ENCODE measurements at places on chromosomes 1 and 21. TPM values are rescaled to one million over a fixed set of nuclear protein-coding genes. Genes with fewer than 3 reads are reported as not detected.

The GJA5 gene
- total RNA-seq, result 1.4 TPM

The GUCA2B gene
- total RNA-seq, result not detected

The ZNF683 gene
- not detected for total RNA-seq

- no peak for DNase-seq
Measured at GRCh38 chr1:215076322-215076721, 6.2 kb upstream of the KCNK2 start.

DNA sequence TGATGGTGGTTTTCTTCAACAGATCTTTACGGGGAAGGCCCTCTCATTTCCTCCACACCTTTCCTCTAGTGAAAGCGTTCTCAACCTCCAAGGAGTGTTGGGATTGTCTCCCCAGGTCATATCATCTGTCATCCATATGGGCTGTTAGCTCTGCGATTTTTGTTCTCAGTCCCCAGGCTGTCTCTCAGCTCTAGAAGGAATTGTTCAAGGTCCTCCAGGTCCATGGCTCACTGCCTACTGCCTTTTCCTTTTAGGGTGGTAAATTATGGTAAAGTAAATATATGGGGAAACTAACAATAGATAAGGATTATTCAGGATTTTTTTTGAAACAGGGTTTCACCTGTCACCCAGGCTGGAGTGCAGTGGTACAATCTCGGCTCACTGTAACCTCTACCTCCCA is 37.6 kb downstream of the ELF3 start:
- no peak for DNase-seq

DNA sequence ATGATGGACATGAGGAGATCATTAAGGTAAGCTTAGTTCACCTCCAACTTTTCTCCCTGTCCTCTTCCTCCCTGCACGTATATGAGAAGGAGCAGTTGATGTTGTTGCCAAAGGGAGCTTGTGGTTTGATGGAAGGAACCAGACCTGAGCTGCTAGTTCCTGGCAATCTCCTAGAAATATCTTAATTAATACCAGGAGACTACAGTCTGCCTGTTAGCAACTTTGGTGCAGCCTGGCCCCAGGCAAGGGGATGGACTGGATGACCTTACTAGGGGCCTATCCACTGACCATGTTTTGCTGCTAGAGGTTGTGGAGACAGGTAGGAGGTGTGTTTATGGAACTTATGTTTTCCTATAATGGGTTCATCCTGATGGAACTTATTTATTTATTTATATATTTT is 22.6 kb downstream of the TUFT1 start:
- no peak for DNase-seq

- no peak for DNase-seq
Measured at GRCh38 chr1:226029093-226029496, 30.0 kb upstream of the SDE2 start.

DNA sequence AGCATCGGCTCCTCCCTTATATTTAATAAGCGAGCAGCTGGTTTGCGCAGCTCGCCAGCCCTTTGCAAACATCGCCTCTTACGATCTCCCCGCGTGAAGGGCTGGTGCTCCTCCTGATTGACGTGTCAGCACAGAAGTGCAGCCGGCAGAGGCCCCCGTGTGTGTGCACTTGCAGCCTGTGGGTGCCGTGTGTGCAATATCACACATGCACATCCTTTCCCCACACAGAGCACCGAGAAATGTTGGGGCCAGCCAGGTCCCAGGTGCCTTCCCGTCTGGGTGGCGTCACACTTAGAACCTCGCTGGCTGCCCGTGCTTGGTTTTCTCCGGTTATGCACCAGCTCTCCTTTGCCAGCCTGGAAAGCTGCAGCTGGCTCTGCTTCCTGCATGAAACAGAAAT is 126.6 kb upstream of the AJAP1 start:
- peak; percentile 9 for DNase-seq

The RCSD1 gene
- total RNA-seq, result 6.9 TPM

- peak; percentile 12 for DNase-seq
Measured at GRCh38 chr21:46459356-46460112, 843 bp downstream of the DIP2A start.

GRCh38 chr1:245370175-245370825 is 215.5 kb downstream of the KIF26B start:
- DNase-seq, result no peak

- no peak for DNase-seq
Measured at GRCh38 chr1:173134800-173135199, 72.3 kb downstream of the TNFSF4 start.

The GSTM2 gene
- 9.2 TPM for total RNA-seq

DNA sequence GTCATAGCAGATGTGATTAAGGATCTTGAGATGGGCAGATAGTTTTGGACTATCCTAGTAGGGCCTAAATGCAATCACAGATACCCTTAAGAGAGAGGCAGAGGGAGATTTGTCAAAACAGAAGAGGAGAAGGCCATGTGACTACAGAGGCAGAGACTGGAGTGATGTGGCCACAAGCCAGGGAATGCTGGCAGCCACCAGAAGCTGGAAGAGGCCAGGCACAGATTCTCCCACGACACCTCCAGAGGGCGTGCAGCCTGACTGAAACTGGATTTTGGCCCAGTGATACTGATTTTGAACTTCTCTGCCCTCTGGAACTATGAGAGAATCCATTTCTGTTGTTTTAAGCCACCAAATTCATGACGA is 52.1 kb upstream of the EPS8L3 start:
- no peak for DNase-seq

GRCh38 chr1:112872551-112872962 is 83.4 kb downstream of the SLC16A1 start:
- no peak for DNase-seq

- no peak for DNase-seq
Measured at GRCh38 chr1:207847116-207847515, 63.8 kb downstream of the CD34 start.

The OR2G6 gene
- not detected for total RNA-seq

The AADACL4 gene
- total RNA-seq, result not detected

DNA sequence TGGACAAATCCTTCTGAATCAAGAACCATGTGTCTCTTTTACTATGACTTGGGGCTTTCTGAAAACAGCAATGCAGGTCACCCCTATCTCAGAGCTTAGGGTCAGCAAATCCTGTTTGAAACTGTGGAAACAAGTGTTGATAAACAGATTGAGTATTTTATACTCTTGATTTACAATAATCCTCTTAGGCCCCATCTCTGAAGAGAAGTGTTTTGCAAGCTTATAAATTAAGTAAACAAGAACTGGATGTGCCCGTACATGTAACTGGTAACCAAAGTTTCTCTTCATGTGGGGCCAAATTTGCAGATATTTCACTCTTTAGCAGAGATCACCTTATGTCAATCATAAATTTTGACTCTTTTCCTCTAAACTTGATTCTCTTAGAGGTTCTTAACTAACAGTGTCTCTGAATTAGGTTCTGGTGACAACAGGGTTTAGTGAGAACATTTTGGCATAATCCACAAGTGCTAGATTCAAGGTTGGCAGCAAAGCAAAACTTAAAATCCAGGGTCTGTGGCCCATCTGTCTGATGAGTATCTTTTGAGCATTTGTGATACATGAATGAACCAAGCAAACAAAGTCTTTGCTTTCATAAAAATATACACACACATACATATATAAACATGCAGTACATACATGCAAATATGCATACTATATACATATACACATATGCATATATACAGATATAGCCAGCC is 183.0 kb upstream of the HOOK1 start:
- no peak for DNase-seq

DNA sequence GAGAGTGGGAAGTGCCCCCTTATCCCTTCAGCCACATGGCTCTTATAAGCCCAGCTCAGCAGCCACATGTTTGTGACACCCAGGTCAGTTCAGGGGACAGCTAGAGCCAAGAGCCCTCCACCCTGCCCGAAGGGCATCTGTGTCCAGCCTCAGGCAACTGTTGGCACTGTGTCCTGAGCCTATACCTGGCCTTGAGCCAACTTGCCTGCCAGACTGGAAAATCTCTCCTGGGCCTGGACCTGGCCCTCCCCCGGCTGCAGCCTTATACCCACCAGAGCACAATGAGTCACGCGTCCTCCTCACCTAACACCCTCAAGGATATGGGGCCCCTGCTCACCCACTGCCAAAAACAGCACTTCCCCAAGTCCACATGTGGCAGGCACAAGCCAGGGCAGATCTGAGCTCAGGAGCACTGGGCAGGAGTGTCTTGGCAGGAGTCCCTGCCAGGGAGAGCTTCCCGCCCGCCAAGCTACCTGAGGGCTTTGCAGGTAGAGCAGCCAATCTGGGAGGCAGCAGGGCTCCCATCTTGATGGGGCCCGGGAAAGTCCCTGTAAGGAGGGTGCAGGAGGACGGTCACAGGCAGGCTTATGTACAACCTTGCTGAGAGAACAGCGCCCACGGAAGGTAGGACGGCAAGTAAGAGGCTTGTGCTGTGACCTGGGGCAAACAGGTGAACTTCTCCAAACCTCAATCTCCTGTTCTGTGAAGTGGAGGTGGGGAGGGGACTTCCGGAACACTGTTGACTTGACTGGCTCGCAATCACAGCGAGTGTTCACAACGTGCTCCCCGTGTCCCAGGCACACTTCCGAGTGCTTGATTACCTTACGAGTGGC is 19.8 kb upstream of the HSPG2 start:
- no peak for DNase-seq

- DNase-seq, result no peak
Measured at GRCh38 chr1:47181955-47182675, 7.7 kb downstream of the PDZK1IP1 start.

The LRRC38 gene
- not detected for total RNA-seq

DNA sequence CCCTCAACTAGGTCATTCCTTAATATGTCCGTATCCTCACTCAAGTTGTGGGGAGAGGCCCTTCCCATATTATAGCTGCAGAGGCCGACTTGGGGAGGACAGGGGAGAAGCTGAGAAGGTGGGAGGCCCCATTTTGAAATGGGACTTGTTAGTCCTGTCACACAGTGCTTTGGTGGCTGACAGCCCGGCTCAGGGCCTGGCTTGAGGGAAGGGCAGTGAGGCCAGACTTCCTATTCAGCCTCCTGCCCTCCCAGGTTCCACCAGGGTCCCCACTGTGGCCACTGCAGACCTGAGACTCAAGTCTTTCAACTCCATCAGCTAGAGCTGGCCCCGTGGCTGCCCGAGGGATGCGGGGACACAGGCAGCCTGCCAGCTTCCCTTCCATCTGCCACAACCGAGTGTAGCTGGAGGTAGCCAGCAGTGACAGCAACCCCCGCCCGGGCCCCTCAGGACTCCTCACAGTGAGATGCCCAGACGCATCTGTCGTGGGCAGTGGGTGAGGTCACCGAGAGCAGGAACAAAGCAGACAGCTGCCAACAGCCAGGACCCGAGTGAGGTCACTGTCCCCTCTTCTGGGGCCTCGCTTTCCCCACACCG is 36.9 kb downstream of the SIM2 start:
- no peak for DNase-seq

DNA sequence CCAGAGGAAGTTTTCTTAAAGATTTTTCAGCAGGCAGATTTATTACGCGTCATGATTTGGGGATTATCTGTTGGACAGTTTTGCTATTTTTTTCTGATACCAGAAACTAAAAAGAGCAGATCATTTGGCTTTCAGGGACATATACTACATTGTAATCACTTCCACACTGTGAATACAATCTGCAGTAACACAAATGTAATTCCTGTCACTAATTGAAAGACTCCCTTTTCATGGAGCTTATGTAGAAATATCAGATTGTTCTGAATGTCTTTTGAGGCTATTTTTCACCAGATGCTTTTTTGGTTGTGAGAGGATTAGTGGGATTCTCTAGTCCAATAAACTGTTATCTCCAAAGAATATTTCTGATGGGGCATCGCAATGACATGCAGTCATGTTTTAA is 464.2 kb downstream of the DISC1 start:
- no peak for DNase-seq

The CD34 gene
- 1.6 TPM for total RNA-seq

DNA sequence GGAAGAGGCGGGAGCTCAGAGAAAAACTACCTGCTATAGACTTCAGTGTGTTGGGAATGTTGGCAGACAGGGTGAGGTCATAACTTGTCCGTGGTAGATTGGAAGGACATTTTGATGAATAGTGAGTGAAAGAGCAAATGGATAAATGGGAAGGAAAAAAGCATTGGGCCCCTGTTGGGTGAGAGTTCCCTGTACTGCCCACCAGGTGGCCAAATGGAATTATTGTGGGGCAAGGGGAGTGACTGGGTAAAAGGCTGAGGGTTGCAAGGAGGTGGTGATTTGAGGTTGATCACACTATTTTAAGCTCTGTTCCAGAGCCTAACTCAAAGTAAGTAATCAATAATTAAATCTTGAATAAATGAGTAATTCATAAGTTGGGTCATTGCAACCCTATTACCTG is 60.4 kb downstream of the MRPS6 start:
- no peak for DNase-seq

The GPR3 gene
- not detected for total RNA-seq

The SMPDL3B gene
- total RNA-seq, result not detected

DNA sequence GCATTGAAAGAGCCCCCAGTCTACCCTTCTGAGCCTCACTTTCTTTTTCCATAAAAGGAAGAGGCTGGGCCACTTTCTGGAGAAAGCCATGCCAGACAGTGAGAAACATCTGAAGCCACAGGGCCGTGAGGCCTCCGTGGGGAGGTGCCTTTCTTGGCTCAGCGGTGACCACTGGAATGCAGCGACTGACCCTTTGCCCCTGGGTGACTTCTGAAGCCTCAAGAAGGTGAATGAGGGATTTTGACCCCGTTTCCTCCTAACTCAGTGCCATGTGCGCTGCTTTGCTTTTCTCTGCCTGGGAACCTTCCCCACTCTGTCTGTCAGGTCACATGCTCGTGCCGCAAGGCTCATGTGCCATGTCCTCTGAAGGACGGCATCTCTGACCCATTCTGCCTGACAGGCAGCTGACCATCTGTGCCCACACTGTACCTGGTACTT is 44.7 kb upstream of the A3GALT2 start:
- no peak for DNase-seq

DNA sequence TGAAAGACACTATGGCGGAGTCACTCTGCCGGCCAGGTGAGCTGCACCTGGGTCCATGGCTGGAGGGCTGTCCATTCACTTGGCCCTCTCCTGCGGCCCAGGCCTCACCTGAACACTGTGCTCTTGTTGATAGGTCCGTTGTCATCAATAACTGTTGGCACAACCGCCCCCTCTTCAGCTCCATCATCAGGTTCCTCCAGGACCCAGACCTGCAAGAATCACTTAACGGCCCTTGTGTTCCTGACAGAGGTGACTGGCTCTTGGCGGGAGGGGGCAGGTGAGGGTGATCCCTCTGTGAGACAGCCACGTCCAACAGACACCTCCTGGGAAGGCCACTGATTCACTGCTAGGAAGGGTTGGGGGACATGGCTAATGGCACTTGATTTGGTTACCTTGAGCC is 54.9 kb downstream of the INAVA start:
- DNase-seq, result no peak

The MKNK1 gene
- 8.7 TPM for total RNA-seq

DNA sequence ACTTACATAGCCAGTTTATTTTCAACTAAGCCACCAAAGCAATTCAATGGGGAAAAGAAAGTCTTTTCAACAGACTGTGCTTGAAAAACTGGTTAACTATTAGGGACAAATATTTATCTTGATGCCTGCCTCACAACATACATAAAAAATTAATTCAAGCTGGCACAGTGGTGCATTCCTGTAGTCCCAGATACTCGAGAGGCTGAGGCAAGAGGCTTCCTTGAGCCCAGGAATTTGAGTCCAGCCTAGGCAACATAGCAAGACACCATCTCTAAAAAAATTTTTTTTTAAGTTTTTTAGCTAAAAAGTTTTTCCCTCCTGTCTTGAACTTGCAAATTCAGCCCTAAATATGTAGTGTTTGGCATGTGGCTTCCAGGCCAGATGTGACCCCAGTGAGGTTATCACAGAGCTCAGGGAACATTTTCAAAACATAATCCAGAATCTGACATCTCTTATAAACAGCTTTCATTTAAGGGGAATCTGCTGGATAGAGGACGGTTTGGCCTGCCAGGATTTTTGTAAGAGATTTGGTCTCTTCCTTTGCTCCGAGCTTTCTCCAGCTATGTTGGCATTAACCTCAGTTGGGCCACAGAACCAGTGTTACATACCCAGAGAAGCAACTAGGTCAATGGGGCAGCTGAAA is 46.4 kb downstream of the COL6A1 start:
- DNase-seq, result no peak

Measured in occipital lobe (tissue), 3 donors.